ENCODE measurements at places on chromosomes 4 and X.

DNA sequence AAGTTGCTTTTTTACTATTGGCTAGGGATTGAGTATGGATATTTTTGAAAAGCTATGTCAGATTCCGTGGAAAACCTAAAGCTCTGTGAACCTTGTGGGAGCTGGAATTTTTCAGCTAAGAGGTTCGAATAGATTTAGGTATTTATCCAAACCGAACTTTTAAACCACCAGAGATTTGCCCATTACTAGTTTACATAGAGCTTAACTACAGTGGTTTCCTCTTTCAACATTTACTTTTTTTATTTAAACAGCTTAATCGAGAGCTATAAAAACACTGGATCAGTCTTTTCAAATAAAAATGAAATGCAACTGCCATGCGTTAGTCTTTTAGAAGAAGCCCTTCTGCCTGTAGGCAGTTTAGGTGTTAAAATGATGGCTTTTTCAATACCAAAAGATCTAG lies 377.0 kb downstream of the RPA4 start:
- no peak for DNase-seq

GRCh38 chrX:45765767-45766166 lies 565.1 kb upstream of the DIPK2B start:
- no peak for DNase-seq

DNA sequence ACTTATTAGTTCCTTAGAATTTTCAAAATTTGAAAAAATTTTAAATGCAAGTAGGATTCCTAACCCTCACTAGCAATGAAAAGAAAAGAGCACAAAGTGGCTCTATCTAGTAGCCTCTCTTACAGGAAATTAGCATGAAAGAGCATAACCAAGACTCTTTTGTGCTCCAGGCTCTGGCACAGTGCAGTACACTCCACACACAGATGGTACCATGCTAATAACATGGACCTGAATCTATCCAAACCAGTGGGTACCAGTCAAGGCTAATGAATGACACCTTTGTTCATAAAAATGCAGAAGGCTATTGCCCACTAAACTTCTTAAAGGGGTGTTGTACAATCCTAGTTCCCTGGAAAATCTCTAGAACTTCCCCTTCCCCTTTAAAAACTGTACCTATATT lies 119.0 kb downstream of the MANBA start:
- DNase-seq, result no peak

DNA sequence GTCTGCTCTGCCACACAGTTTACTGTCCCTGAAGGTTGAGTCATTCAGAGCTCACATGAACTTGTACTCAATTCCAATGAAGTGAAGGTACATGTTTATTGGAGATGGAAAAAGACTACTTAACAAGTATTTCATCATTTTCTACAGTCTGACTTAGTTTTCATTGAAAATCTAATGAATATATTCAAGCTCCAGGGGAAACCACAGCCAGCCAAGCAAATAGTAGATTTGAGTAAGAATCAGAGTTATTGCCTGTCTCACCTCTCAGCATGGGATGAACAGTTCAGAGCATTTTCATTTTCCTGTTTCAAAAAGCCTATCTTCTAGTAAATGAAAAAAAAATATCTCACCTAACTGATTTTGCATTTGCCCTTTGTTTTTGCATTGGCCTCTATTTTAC lies 1249.4 kb upstream of the DIAPH2 start:
- no peak for DNase-seq

GRCh38 chr4:83340692-83341343 lies 6.2 kb upstream of the HPSE start:
- DNase-seq, result no peak

DNA sequence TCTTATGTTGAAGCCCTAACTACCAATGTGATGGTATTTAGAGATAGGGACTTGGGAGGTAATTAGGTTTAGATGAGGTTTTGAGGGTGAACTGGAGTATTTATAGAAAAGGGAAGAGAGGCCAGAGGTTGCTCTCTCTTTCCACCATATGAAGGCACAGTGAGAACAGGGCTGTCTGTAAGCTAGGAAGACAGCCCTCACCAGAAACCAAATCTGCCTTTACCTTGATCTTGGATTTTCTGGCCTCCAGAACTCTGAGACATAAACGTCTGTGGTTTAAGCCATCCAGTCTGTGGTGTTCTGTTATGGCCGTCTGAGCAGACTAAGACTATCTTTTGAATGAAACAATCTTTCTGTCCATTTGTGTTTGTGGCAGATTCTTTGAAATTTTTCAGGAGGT lies 223.7 kb downstream of the PDHA2 start:
- DNase-seq, result no peak

DNA sequence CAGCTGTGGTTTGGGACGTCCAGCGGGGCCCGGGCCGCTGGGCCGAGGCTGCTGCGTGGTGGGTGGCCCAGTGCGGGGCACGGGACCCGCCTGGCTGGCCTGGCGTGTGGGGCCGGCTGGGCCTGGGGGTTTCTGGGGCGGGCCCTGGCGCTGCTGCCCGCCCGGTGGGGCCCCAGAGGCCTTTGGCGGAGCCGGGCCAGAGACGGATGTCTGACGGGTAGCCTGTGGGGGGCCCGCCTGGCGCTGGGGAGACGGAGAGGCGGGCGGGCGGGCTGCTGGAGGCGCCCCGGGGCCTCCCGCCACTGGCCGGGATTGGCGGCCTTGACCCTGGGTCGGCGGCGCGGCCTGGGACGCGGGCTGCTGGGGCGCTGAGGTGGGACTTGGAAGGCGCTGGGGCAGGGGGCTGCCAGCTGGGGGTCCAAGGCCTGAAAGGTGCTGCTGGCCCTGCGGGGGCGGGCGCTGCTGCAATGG lies 8.1 kb upstream of the TIMP1 start:
- DNase-seq, result no peak

- DNase-seq, result no peak
These were observed 20.2 kb upstream of the LRBA start for GRCh38 chr4:151035328-151035727.

DNA sequence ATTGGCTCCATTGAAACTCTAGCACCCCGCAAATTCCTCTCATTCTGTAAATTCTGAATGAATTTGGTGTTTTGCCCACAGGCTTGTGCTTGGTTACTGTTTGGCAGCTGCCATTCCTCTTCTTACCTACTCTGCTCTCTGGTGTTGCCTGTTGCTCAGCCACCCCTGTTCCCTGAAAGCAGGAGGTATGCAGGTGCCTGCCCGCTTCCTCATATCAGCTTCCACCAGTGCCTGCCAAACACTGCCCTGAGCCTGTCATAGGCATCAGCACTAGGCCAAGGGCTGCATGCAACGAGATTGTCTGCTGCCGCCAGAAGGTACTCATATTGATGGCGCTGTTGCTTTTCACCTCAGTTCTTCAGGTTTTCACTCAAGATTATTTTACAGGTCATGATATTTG lies 978.1 kb downstream of the C4orf33 start:
- DNase-seq, result no peak

GRCh38 chrX:981791-982626 lies 230.4 kb downstream of the CRLF2 start:
- DNase-seq, result no peak

DNA sequence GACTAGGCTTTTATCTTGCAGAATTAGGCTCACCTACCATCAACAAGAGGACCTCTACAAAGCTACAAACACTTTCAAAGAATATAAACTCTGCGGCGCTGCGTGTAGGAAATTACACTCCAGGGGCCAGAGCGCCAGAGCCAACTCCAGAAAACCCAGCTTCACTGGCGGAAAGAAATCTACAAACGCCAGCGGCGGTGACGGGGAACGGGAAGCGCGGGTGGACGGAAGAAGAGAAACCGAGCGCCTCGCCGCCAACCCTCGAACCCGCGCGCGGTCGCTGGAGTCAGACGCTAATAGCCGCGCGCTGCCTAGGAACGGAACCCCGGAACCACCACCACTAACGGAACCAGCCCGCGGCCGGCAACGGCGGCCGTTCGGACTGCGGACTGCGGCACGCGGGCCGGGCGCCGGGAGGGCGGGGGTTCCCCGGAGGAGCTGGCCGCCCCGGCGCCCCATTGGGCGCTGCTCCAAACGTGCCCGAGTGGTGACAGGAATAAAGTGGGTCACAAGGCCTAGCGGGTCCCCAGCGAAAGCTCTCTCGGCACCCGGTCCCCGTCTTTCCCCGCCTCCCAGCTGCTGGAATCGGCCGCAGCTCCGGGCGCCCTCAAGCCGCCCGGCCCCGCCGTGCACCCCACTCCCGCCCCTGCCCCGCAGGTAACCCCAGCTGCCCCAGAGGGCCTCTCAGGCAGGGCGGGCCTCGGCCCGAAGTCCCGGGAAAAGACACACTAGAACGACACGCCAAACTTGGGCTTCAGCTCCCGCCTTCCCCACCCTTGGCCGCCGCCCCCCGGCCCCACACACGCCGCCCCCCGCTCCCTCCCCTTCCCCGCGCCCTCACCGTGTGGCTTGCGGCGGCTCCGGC lies 836 bp downstream of the CLOCK start:
- DNase-seq, result peak; percentile 67

GRCh38 chrX:8043121-8043520 lies 115.9 kb upstream of the PNPLA4 start:
- no peak for DNase-seq

- peak; percentile 5 for DNase-seq
These were observed 32.3 kb downstream of the BBS12 start for GRCh38 chr4:122764821-122765215.

DNA sequence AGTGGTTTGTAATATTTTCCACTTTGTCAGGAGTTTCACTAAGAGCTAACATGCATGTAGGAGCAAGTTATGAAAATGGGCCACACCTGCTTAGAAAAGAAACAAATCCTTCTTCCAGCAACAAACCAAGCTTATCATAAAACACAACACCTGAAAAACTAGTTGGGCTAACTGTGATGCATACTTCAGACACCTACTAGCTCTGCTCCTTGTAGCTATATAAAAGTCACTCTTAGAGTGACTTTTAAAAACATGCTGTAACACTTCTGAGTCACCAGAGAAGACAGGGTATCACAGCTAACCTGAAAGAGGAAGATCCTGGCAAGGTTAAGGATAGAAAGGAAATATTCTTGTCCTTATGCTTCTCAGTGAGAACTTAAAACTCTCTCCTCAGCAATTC lies 3.6 kb upstream of the SLAIN2 start:
- no peak for DNase-seq

- no peak for DNase-seq
These were observed 71.8 kb upstream of the PGRMC2 start for GRCh38 chr4:128359422-128359821.

- no peak for DNase-seq
These were observed 19.0 kb downstream of the MRPL1 start for GRCh38 chr4:77881460-77882295.

GRCh38 chrX:139113708-139114107 lies 402.2 kb upstream of the FGF13 start:
- DNase-seq, result peak; percentile 4

- DNase-seq, result no peak
These were observed 72.4 kb upstream of the TLR2 start for GRCh38 chr4:153611679-153612078.

DNA sequence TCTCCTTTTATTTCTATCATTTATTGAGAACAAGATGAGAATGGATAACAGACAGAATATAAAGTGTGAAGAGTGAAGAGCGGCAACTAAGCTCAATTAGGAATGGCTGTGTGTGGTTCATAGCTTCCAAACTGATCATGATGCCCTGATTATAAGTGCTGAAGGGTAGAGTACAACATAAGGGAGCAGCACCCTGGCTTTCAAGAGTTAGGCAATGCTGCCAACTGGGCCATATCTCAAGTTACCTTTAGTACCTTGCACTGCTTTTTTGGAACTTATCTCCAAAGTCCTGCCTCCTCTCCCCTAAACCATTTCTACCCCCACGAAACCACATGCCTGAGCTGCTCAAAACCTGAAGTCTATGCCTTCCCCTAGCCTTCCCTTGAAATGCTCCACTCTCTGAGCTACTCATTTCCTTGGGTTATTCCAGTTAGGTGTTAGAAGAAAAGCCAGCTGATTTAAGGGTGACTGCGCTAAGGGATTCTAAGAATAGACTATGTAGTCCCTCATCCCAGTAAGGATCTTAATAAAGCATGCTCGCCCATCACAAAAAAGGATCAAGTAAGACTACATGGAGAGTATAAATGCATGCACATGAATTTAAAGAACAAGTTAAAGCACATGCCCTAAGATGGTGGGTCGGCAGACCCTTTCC lies 29.6 kb downstream of the MED14 start:
- DNase-seq, result no peak

DNA sequence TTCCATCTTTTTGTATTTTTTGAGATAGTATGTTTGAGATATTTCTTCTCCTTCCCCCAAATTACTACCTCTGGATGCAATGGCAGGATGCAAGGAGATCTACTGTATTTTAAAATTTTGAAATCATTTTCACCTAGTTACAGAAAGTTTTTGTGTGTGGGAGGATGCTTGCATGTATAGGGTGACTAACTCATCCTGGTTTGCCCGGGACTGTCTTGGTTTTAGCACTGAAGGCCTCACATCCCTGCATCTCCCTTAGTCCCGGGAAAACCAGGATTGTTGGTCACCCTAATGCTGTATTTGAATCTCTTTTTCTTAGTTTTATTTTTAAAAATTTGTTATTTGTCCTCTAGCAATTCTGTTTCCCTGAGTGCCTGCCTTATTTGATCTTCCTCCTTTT lies 12.1 kb downstream of the SUPT20HL2 start:
- no peak for DNase-seq

DNA sequence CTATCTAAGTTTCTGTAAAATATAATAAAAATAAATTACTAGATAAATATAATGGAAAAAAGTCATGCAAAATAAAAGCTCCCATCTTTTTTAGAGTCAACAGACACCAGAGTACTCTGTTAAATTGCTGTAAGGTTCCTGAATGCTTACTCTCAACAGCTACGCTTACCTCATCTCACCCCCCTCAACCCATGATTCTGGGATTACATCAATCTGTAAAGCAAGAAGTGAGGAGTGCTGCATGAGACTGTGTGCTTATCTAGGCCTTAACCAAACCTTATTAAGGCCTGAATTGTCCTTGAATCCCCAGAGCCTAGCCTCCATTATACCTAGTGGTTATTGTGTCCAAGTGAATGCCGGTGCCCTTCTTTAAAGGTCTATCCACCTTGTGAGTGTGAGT lies 735.8 kb downstream of the RPA4 start:
- no peak for DNase-seq

Measured in HL-60 (cell line).